Glomerular endothelial cell (primary cell): ENCODE measurements at places on chromosomes 6 and 20.

- no peak for DNase-seq
Measured at GRCh38 chr20:50100552-50100951, 12.4 kb downstream of the UBE2V1 start.

GRCh38 chr6:15905488-15906419, 223.1 kb upstream of the MYLIP start:
- DNase-seq, result no peak

GRCh38 chr6:142289687-142290086, 12.1 kb upstream of the ADGRG6 start:
- no peak for DNase-seq

GRCh38 chr6:135274561-135275293, 93.6 kb downstream of the MYB start:
- DNase-seq, result no peak

DNA sequence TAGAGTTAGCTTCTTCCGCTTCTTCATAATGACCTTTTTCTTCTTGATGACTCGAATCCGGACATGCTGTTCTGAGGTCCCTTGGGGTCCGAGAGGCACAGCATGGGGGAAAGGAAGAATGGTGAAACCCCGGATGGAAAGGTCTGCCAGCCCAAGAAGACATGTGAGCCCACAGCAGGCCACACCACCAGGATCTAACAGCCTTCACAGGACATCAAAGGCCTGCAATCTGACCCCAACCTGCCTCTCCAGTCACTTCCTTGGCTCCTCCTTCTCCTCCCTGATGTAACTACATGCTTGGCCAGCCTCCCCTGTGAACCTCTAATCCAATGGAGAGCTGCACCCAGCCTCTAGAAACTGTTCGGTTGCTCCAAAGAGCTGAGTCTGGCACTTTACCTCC, 1.6 kb downstream of the CPXM1 start:
- DNase-seq, result no peak

DNA sequence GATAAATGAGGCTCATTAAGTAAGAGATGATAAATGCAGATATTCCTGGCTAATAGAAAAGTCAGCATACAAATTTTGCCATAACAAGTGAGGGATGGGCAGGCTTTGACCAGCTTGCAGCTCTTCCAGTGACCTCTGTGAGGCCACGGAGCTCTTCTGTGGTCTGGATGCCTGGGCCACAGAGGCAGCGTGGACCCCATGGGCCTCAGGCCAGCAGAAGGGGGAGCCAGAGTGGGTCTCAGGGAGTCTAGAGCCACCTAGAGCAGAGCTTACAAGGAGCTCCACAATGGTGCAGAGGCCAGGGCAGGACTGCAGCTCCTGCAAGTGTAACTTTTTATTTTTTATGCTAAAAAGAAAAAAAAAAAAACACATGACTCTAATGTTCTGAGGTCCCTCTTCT, 165.1 kb downstream of the ARID1B start:
- DNase-seq, result no peak

GRCh38 chr6:321536-322258, 29.4 kb downstream of the DUSP22 start:
- no peak for DNase-seq

DNA sequence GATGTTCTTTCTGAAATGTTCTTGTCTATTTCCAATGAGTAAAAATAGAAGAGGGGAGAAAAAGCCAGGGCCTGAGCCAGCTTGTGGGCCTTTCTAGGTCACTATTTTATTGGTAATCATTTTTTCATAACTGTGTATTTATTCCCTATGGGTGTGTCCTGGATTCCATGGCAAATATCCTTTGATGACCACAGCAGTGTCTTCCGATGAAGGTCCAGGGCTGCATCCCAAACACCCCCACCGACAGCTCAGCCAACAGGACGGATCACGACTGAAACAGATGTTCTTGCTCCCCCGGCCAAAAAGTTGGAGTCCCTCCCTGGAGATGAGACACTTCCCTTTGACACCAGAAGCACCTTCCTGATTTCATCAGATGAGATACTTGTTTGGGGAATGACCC, 105.4 kb upstream of the PLEKHG1 start:
- DNase-seq, result no peak

DNA sequence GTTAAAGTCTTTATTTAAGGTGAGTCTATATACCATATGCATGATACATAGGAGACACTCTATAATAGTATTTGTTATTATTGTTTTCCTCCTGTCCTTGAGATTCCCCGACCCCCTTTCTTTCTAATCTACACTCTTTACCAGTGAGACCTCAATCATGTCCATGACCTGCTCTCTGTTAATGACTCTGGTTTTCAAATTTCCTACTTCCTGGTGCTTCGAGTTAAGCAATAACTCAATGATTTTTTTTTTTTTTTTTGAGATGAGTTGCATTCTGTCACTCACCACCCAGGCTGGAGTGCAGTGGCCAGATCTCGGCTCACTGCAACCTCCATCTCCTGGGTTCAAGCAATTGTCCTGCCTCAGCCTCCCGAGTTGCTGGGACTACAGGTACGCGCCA, 574.6 kb upstream of the SLC35B3 start:
- DNase-seq, result no peak

DNA sequence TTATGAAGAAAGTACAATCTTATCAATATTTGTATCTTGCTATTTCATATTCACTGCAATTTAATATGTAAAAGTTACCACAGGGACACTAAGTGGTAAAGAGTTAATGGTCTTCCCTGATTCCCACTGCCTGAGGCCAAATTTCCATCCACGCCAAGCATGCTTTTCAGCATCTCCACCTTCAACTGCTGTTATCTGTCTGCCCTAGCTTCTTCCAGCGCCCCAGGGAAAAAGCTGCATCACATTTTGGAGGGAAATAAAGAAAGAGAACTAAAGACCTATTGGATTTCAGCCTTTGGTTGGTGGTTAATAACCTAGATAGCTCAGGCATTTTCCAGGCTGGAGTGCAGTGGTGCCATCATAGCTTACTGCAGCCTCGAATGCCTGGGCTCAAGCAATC, 61.3 kb upstream of the NKX2-2 start:
- no peak for DNase-seq

DNA sequence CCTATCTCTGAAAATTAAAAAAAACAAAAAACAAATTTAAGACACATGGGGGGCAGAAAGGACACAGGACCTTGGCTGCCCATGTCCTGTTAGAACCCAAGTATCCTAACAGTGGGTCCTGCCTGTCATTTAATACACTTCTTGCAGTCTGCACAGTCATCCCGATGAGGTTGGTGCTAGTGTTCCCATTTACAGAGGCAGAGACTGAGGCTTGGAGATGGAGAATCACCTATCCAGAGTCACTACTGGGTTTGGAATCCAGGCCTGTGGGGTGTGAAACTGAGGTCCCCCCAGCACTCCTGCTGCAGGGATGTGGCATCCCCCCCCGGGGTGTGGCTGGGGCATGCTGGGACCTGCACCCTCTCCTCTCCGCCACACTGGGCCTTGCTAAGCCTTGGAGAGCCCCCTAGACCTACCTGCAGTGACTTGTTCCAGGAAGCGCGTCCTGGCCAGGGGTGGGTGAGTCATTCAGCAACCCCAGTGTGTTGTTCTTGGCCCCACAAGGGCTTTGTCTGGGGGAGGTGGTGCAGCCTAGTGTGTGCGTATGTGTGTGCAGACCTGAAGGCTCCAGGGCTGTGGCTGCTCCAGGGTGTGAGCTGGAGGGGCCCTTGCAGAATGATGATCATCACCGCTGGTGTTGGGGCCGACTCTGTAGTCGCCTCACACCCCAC, 49.7 kb downstream of the BCAS4 start:
- DNase-seq, result peak; percentile 16

DNA sequence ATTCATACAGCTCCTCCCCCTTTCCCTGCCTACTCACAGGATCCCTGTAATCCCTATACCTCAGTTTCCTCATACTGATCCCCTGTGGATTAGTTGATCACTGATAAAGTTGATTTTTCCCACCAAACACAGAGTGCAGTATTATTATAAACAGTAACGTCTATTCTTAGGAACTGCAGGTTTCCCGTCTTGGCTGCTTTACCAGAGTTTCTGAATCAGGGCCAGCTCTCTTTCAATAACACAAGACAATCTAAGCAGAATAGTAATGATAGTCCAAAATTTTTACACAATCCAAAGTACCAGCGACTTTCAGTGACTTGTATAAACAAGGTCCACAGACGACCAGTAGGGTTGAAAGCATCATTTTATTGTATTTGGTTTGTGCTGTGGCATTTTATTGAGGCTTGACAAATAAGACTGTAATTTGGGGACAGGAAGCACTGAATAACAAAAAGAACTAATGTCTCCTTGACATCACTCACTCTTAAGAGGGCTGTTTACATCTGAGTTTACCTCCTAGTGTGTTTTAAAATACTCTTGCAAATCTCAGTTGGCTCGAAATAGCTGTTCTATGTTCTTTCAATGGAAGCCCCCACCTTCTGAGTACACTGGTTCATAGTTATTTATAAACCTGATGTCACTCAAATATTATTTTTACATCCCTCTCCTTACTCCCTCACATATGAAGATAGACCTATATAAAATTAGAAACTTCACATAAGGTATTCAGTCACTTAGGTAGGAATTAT, 6.1 kb upstream of the JARID2 start:
- no peak for DNase-seq

DNA sequence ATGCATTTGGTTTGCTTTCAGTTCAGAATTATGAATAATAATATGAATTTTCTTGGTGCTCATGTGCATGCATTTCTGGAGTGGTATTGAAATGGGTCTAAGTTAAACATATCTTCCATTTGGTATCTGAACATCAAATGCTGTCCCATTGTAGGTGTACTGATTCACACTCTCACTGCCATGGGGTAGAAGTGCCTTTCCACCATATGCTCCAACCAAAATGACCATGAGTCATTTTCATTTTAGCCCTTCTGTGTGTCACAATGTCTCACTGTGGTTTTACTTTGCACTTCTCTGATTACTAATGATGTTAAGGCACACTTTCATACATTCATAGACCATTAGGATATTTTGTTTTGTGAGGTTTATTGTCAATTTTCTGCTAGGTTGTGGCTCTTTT, 211.9 kb downstream of the HAO1 start:
- no peak for DNase-seq

DNA sequence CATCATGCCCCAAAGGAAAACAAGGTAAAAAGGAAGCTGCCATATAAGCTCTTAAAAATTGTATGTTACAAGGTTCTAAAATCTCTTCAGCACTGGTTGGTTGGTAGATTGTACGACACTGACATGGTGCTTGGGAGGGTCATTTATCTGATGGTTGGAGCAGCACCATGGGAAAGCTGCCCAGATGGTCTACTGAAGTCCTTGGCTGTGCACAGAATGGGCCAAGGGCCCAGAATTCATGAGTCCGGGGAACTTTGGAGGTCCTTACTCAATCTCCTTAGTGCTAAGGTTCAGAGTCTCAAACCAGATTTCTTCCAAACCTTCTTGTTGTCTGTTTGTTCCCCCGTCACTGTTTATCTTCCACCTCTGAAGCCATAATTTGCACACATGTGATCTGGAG, 314.4 kb downstream of the ESR1 start:
- no peak for DNase-seq

DNA sequence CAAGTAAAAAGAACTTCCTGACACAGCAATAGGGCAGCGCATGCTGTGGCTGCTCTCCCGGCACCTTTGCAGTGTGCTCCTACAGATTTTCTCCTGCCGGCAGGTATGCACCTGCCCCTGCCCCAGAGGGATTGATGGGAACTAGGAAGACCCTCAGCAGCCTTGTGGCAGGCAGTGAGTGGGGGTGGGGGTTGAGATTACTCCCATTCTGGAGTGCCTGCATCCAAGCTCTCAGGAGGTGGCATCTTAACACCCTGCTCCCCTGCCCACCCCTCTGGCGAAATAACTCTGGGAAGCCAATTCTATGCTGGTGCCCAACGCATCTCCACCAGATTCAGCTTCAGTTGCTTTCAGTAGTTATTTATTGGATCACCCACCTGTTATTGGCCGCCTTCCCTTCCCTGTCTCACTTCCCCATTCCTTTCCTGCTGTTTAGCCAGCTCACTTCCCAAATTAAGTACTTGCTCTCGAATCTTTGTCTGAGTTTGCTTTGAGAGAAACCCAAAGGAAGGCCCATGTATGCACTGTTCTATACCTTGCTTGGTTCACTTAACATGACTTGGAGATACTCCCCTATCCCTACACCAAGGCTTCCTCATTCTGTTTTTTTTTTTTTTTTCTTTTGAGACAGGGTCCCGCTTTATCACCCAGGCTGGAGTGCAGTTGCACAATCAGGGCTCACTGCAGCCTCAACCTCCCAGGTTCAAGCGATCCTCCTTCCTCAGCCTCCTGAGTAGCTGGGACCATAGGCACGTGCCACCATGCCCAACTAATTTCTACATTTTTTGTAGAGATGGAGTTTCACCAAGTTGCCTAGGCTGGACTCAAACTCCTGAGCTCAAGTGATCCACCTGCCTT, 29.3 kb upstream of the SLC23A2 start:
- no peak for DNase-seq

GRCh38 chr6:56370561-56371211, 123.3 kb upstream of the COL21A1 start:
- peak; percentile 98 for DNase-seq

- DNase-seq, result no peak
Measured at GRCh38 chr6:83071023-83071422, 3.6 kb downstream of the DOP1A start.

DNA sequence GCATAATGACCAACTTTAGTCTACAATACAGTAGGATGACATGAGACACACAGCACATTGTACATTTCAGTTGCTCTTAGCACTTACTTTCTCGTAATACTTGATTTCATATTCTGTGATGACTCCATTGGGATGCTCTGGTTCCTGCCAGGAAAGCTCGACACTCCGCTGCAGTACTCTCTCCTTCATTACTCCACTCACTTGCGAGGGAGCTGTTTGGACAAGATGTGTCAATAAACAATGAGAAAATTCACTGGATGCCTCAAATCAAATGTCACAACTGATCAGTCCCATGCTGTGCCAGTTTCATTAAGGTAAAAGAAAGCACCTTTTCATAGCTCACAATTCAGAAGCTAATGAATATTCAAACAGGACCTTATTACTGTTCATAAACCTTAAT, 147.1 kb downstream of the EPHA7 start:
- no peak for DNase-seq

- DNase-seq, result no peak
Measured at GRCh38 chr6:70557998-70558397, 8.7 kb upstream of the SDHAF4 start.

- no peak for DNase-seq
Measured at GRCh38 chr20:9202420-9203080, 133.7 kb downstream of the PLCB4 start.

DNA sequence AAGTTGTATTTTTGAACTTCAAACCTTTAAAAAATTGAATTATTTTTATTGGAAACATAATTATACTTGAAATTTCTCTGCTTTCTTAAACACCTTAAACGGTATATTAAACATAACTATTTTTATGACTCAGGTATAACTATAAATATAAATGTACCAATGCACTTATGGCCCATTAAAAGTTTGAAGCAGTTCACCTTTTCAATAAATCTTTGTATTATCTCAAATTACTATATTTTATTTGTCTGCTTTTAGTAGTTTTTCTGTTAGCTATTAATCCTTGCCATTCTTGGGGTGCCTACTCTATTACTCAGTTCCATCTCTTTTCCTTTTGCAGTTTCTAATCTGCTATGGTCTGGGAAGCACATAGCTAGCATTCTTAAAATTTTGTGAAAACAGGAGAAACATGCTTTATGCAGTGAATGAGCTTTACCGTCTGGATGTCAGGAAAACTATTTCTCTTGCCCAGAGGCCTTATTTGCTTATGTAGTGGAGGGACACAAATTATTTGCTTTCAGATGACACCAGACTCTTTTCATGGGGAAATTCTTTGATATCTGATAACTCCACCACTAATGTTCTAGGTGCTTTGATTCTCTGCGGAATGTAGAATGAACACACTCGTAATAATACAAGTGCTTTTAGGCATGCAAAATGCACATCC, 378.9 kb upstream of the CITED2 start:
- no peak for DNase-seq
